ENCODE measurements at places on chromosomes 7 and 10.

DNA sequence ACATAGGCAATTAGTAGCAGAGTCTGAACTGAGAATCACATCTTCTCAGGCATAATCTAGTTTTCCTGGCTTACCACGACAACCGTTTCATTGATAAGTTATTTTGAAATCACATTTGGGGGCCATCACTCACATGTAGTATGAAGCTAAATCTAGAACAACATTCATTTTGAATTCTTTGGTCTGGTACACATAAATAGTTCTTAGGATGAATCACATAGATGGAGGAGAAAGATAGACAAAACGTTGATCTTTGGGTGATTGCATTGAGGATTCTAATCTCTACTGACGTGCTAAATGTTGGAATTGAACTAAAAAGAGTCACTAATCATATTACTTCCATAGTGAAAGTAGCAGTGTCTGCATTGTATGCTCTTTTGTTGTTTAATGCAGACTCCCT is 1022.6 kb downstream of the LRMDA start:
- DNase-seq = no peak

DNA sequence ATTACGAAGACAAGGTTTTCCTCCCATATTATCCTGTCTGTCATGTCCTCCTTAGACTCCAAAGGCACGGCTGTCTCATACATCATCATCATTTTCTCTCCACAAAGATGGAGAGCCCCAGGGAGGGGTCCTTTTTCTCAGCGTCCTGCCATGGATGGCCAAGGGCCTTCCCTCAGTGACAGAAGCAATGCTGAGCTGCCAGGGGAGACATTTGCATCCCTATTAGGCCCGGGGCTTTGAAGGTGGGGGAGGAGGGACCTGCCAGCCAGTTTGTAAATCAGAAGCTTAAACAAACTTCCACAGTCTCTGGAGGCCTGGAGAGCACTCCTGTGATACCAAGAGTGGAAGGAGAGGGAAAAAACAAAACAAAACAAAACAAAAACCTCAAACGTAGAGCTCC is 112.4 kb upstream of the ADO start:
- no peak for DNase-seq

- DNase-seq = peak; percentile 7
Observed at GRCh38 chr10:108849688-108850087, 1073.6 kb downstream of the XPNPEP1 start.

GRCh38 chr10:121468726-121469125 is 129.5 kb downstream of the FGFR2 start:
- DNase-seq = no peak

DNA sequence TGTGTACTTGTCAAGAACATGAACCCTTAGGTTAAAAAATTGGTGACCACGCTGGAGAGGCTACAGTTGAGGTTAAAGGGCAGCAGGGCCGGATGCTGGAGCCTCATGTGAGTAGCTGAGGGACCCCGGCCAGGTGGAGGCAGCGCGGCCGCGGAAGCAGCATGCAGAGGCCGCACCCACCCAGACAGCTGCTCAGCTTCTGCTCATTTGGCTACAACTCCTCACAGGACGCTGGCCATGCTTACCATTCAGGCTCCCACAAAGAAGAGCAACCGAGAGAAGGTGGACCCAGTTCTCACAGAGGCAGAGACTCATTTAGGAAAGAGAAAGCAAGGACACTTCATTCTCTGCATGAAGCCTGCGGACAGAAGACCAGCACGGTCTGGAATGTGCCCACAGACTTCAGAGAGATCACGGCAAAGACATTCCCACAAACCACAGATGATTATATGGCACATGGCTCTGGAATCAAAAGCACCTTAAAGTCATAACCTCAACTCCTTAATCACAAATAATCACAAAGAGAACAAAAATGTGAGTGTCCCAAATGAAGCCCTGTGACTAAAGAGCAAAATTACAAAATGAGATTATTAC is 94.4 kb downstream of the VOPP1 start:
- DNase-seq = no peak
